Progenitor cell of endocrine pancreas (in vitro differentiated cells): ENCODE measurements at places on chromosomes 4 and X. TPM values are rescaled to one million over a fixed set of nuclear protein-coding genes. Genes with fewer than 3 reads are reported as not detected.

- no peak for DNase-seq
These were observed 38.9 kb upstream of the BCLAF3 start for GRCh38 chrX:20029728-20030127.

GRCh38 chr4:60938621-60939020 is 261.5 kb upstream of the ADGRL3 start:
- DNase-seq, result no peak

GRCh38 chr4:23022032-23022431 is 329.3 kb downstream of the GBA3 start:
- no peak for DNase-seq

SASH3 gene
- not detected in 2 replicates for total RNA-seq

DNA sequence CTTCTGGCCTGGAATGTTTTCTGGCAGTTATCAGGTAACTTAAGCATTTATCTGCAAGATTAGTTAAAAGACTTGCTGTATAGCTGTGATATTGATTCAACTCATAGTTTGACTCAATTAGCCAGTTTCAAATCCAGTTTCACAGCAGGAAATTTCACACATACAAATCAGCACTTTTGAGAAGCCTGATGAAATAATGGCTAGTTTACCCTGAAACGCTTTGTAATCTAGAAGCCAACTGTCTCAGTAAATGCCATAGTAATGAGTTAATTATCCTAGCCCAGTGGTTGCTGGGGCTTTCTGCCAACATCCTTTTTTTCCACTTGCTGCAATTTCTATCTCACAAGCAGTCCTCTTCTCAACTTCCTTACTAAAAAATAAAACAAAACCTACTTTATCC is 53.1 kb downstream of the ARHGEF38 start:
- DNase-seq, result no peak

DNA sequence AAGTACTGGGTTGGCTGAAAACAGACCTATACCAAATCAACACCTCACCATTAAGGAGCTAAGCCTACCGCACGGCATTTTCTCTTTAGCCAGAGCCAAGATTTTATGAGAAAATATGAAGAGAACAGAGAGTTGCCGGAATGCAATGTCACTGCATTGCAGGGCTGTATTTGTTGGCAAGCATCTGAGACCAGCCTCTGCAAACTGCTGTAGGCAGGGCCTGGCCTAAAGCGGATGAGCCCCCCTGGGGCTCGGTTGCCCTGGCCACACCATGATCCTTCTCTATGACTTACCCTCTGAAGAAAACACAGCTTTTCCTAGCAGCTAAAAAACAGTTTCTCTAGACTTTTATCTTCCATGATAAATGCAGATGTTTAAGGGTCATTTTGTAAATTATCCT is 120.5 kb upstream of the SORBS2 start:
- no peak for DNase-seq

- DNase-seq, result no peak
These were observed 113.8 kb upstream of the ENPP6 start for GRCh38 chr4:184331268-184331995.

- no peak for DNase-seq
These were observed 148.7 kb downstream of the KDR start for GRCh38 chr4:54976682-54977081.

YY2 gene
- total RNA-seq, result 2.2 and 2.3 TPM in 2 replicates

GRCh38 chrX:133374874-133375387 is 40.4 kb downstream of the GPC4 start:
- DNase-seq, result no peak

DNA sequence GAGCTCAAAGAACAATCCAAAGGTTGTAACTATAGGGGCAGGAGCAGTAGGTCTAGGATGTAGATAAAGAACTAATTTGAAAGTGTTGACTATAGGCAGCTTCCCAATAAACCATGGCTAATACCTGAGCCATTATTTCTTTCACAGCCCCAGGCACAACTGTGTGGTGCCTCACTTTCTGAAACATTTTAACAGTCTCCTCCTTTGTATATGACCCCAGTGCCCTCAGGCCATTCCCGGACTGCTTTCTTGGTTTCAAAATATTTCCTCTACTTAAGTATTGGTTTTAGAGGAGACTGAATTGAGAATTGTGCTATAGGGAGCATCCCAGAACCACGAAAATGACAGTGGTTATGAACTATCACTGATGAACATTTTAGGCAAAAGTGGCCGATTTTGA is 728.7 kb downstream of the IL1RAPL1 start:
- DNase-seq, result no peak
